CD4-positive, alpha-beta T cell treated with Interleukin-15 for 4 hours (primary cell): ENCODE measurements at places on chromosomes 2 and 18.

GRCh38 chr2:29129586-29130281 lies 14.5 kb downstream of the CLIP4 start:
- no peak for DNase-seq

GRCh38 chr2:169712791-169713227 lies 18.5 kb downstream of the PHOSPHO2 start:
- DNase-seq, result no peak

- DNase-seq, result no peak
These were observed 347.4 kb downstream of the PARD3B start for GRCh38 chr2:204892506-204893255.

GRCh38 chr2:175630280-175631244 lies 371.5 kb downstream of the LNPK start:
- DNase-seq, result no peak

DNA sequence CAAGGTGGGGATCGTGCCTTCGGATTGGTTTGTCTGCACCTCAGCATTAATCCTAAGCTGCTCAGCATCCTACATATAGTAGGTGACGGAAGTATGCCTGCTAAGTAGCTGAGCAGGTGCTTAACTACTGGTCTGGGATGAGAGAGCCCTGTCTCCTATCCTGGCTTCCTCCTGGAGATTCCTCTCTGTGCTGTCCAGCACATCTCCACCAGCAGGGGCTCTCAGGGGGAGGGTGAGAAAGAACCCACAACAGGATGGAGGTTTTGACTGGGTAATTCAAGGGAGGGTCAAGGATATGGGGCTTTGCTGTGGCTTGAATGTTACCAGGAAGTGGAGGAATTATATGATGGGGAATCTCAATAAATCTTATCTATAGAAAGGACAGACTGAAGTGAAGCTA lies 45.4 kb upstream of the KIF5C start:
- no peak for DNase-seq

DNA sequence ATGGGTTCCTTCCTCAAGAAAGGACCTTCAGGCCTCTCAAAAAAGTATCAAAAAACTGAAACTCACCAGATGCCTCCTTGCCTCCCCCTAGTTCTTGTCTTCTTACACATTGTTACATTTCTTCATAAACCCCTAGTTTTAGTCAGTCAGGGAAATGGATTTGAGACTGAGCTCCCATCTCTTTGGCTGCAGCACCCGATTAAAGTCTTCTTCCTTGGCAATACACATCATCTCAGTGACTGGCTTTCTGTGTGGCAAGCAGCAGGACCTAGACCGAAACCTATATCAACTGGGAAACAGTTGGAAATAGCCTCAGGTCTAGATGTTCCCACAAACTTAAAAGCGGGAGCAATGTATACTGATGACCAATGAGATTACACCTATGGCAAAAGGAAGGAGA lies 512.2 kb upstream of the PKDCC start:
- DNase-seq, result no peak

DNA sequence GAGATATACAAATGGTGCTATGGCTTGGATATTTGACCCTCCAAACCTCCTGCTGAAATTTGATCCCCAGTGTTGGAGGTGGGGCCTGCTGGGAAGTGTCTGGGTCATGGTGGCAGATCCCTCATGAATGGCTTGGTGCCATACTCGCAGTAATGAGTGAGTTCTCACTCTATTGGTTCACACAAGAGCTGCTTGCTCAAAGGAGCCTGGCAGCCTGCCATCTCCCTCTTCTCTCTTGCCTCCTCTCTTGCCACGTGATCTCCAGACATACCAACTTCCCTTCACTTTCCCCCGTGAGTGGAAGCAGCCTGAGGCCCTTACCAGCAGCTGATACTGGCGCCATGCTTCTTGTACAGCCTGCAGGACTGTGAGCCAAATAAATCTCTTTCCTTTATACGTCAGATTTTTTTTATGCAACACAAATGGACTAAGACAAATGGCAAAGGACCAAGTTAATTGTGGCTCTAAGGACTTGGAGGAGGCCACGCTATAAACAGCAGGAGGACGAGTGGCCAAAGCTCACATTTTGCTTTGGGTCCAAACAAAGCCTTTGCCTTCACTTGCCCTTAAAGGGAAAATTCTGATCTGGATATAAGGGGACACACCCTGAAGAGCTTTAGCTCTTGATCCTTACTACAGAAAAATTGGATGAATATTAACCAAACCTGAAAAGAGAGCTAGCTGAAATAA lies 214.7 kb downstream of the SS18 start:
- no peak for DNase-seq

DNA sequence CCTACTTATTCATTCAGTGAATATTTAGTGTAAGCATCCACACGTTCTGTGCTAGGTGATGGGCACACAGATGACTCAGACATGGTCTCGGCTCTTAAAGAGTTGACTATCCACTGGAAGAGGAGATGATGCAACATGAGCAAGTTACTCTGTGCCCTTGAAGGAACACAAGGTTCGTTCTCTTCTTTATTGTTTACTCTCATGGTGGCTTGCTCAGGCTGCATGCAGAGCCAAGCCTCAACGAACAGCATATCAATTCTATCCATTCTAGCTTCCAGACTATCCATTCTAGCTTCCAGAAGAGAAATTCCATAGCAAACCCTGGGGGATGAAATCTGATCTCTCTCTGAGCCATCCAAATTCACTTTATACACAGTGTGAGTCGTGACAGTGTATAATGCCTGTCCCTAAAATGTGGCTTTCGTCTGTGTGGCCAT lies 68.1 kb upstream of the CTAGE1 start:
- no peak for DNase-seq
